ENCODE measurements at places on chromosomes 5 and 9.

GRCh38 chr5:169803077-169803981, 166.3 kb downstream of the DOCK2 start:
- no peak for DNase-seq

- no peak for DNase-seq
Measured at GRCh38 chr5:108858959-108859358, 111.3 kb downstream of the FER start.

GRCh38 chr5:67998709-67999261, 216.8 kb upstream of the PIK3R1 start:
- DNase-seq, result no peak

DNA sequence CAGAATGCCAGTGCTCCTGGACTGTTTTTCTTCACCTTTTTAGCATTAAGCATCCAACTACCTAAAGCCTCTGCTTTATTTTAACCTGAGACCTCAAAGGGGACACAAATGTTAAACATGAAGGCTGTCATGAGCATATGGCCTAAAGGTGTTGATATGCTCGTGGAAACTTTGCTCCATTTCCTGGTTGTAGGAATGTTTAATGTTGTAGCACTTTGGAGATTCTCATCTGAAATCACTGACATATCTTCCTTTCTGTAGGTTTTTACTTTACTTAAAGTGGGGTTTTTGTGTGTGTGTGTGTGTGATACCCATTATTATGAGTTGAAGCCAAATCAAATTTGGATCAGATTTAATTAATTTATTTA, 37.0 kb downstream of the HABP4 start:
- DNase-seq, result no peak

- no peak for DNase-seq
Measured at GRCh38 chr9:2228132-2228531, 213.0 kb downstream of the SMARCA2 start.

DNA sequence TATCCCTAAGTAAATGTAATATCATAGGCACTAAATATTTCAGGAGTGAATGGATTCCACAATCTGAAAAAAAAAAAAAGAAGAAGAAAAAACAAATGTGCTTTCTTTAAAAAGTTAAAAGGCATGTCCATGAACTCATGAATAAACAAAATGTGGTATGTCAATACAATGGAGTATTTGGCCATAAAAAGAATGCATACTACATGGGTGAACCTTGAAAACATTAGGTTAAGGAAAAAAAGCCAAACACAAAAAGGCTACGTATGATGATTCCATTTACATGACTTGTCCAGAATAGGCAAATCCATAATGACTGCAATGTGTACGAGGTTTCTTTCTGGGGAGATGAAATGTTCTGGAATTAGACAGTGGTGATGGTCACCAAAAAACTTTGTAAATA, 45.3 kb downstream of the FNIP1 start:
- no peak for DNase-seq

- DNase-seq, result no peak
Measured at GRCh38 chr5:97193355-97193688, 10.3 kb upstream of the RIOK2 start.

DNA sequence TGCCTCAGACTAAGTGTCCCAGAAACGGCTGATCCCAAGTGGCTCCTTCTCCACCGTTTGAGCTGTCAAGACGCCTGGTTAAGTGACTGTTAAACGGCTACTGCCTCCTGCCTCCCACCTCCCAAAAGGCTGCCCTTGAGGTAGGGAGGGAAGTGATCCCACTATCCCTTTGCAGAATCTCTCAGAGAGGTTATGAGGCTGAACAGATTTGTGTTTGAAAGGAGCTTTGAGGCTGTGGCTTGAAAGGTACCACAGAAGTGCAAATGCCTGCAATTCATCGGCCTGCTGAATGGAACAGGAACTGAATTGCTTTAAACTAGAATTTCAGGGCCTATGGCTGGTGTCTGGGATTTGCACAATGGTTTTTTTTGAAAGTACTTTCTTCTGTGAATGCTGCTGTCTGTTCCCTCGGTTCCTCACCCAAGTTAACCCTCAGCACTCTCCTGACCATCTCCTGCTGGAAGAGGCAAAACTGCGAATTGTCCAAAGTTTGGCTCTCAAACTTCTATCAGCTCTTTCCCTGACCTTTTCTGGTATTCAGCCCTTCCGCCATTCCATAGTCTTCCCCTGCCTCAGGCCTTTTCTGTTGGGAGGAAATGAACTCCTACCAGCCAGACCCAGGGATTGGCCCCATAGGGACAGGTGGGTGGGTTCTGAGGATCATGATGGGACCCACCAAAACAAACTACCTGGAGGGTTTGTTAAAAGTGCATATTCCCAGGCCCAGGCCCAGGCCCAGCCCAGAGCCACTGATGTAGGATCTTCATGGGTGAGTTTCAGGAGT, 453.3 kb downstream of the KDM4C start:
- DNase-seq, result no peak

GRCh38 chr9:96186591-96187011, 115.4 kb downstream of the HSD17B3 start:
- DNase-seq, result no peak

GRCh38 chr5:141585594-141585993, 33.2 kb downstream of the DIAPH1 start:
- DNase-seq, result no peak

- DNase-seq, result no peak
Measured at GRCh38 chr5:139640421-139641115, 7.6 kb upstream of the CXXC5 start.

DNA sequence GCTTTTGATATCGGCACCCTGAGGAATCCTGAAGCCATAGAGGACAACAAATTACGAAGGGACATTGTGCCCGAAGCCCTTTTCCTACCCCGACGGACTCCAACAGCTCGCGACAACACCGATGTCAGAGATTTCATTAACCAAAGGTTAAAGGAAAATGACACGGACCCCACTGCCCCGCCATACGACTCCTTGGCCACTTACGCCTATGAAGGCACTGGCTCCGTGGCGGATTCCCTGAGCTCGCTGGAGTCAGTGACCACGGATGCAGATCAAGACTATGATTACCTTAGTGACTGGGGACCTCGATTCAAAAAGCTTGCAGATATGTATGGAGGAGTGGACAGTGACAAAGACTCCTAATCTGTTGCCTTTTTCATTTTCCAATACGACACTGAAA, 129.5 kb downstream of the CDH6 start:
- no peak for DNase-seq

- DNase-seq, result no peak
Measured at GRCh38 chr5:107576736-107577393, 93.9 kb downstream of the EFNA5 start.

DNA sequence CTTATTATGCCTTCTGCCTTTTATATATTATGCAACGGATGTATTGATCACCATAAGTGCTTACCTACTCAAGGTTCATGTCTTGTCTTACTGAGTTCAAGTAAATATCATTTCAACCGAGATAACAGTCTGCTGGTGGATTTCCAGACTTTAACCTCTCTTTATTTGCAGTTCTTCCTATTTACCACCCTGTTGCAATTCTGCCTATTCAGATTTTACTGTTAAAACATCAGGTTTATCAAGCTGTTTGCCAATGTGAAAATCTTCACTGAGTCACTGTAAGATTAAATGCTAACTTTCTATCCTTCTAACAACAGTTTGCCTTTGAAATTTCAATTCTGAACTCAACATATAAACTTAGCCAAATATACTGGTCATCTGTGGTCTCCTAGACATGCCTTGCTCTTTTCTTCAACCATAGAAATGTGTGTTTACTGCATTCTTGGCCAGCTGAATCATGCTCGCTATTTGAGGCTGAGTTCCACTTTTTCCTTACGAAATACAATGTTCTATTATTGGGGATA, 471.7 kb upstream of the RORB start:
- DNase-seq, result no peak

GRCh38 chr5:136453986-136454758, 88.8 kb upstream of the TRPC7 start:
- no peak for DNase-seq

DNA sequence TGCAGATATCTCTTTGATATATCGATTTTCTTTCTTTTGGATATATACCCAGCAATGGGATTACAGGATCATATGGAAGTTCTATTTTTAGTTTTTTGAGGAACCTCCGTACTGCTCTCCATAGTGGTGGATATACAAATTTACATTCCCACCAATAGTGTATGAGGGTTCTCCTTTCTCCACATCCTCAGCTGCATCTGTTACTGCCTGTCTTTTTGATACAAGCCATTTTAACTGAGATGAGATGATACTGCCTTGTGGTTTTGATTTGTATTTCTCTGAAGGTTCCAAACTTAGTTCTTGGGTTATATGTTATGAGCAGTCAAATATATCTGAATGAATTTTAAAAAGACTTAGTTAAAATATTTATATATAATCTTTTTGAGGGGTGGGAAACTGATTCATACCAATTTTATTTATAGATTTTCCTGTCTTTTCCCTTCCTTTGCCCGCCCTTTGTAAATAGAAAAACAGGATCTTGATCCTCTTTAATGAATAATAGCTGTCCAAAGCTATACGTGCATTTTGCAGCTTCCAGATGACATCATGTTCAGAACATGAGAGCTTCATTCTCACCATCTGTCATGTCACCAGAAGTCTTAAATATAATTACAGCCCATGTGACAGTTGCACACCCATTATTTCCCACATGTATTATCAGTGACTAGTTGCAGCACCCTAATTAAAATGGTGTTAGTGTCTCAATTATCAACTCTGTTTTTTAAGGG, 6.2 kb upstream of the ARHGEF28 start:
- no peak for DNase-seq

DNA sequence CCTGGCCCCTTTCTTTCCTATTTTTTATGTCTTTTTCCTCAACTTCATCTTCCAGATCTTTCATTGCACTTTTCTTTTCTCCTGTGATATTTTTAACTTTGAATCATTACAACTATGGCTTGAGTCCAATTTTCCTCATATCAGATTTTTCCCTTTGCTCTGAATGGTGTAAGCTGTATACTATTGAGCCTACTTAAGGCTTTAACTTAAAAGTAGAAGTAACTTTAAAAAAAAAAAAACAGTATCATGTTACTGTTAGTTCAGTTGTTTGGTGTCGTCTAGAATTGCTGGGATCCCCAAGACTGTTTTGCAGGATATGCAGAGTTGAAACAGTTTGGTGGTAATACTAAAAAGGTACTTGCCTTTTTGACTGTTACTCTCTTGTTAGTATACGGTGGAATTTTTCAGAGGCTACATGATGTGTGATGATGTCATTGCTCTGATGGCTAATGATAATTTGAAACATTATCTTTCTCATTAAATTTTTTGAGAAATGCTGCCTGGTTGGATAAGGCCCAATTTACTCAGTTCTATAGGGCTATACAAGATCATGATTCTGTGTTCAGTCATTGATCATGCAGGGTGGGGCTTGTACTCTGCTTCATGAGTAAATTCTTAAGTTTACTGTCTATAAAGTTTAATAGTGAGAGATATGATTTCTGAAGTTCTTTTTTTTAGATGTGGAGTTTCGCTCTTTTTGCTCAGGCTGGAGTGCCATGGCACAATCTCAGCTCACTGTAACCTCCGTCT, 8.8 kb downstream of the NAA35 start:
- DNase-seq, result no peak

DNA sequence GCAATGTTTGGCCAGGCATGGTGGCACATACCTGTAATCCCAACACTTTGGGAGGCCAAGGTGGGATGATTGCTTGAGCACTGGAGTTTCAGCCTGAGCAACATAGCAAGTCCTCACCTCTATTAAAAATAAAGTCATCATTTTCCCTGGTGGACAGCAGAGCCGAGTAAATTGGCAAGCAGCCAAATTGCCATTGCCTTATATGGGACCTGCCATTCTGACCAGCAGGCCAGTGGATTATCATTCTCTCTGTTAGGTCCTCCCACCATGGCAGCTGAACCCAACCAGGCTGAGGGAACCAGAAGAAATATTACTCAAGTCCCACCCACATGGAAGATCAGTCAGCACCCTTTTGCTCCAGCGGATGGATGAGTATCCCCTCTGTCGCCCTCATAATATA, 1829.9 kb downstream of the EFNA5 start:
- no peak for DNase-seq

GRCh38 chr5:145854651-145855258, 18.1 kb downstream of the GRXCR2 start:
- DNase-seq, result no peak

- DNase-seq, result no peak
Measured at GRCh38 chr9:126457175-126457547, 130.5 kb downstream of the MVB12B start.

DNA sequence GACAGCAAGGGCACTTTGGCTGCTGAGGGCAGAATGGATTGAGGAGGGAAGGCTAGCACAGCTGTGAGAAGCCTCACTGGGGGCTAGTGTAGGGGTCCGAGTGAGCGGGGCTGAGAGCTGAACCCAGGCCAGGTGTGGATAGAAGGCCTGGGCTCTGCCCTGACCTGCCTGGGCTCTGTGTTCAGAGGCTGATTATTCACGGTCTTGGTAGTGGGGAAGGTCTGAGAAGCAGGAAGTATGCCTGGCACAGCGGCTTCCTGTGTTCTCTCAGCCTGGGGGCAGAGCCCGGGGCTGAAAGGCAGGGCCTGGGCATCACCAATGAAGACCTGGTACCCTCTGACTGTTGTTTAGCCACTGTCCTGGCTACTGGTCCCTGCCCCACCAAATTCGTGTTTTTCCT, 136.4 kb upstream of the TBC1D2 start:
- no peak for DNase-seq

GRCh38 chr9:105053209-105053652, 125.3 kb upstream of the ABCA1 start:
- no peak for DNase-seq

DNA sequence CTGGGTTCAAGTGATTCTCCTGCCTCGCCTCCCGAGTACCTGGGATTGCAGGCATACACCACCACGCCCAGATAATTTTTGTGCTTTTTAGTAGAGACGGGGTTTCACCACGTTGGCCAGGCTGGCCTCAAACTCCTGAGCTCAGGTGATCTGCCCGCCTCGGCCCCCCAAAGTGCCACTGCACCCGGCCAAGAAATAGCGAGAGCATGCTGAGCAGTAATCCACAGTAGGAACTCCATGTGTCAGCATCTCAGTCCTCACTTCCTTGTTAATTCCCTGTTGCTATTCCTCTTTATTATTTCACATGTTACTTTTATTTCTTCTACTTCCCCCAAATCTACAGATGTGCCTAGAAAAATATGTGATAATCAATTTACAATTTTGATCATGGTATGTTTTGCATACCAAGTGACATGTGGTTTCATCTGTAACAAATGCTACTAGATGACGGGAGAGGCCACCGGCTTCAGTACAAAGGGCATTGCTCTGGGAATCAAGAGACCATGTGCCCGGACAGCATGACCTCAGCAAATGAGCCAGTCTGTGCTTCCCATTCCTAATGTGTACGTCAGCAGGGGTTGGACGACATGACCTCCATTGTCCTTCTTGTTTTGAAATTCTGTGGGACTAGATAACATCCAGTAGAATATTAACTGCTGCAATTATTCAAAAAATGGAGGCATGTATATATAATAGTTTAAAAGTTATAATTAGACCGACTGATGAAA, 61.6 kb downstream of the FNBP1 start:
- no peak for DNase-seq

- no peak for DNase-seq
Measured at GRCh38 chr5:65769539-65769938, 47.5 kb downstream of the NLN start.

Data from stimulated activated CD8-positive, alpha-beta memory T cell treated with anti-CD3 and anti-CD28 coated beads, Interleukin-15, amount 100 ng/mL, for 24 hours (primary cell).